ENCODE measurements at places on chromosomes 6 and 20.

- H3K4me3 ChIP-seq = no peak overlapping the region
- H3K27ac ChIP-seq = no peak overlapping the region
- no peak for DNase-seq
- H3K36me3 ChIP-seq = no peaks in the 10 kb centered on the region
- no peaks in the 10 kb centered on the region for H3K4me1 ChIP-seq
- H3K27me3 ChIP-seq = no peaks in the 10 kb centered on the region
These were observed 49.1 kb upstream of the PLCB1 start for GRCh38 chr20:8082989-8083388.

GRCh38 chr6:3341467-3341866 is 82.7 kb downstream of the PSMG4 start:
- peaks cover 6% of the 10 kb centered on the region for H3K4me1 ChIP-seq
- no peak for DNase-seq
- H3K27ac ChIP-seq = no peak overlapping the region
- H3K4me3 ChIP-seq = no peak overlapping the region

GRCh38 chr6:35092362-35093117 is 48.6 kb downstream of the TCP11 start:
- no peak overlapping the region for H3K4me3 ChIP-seq
- H3K36me3 ChIP-seq = no peaks in the 10 kb centered on the region
- no peak overlapping the region for H3K27ac ChIP-seq
- peaks cover 10% of the 10 kb centered on the region for H3K27me3 ChIP-seq

- peaks cover 14% of the 10 kb centered on the region for H3K27me3 ChIP-seq
- H3K36me3 ChIP-seq = no peaks in the 10 kb centered on the region
- no peak overlapping the region for H3K4me3 ChIP-seq
- no peak for DNase-seq
These were observed 499.6 kb upstream of the SULF2 start for GRCh38 chr20:48284837-48285236.

DNA sequence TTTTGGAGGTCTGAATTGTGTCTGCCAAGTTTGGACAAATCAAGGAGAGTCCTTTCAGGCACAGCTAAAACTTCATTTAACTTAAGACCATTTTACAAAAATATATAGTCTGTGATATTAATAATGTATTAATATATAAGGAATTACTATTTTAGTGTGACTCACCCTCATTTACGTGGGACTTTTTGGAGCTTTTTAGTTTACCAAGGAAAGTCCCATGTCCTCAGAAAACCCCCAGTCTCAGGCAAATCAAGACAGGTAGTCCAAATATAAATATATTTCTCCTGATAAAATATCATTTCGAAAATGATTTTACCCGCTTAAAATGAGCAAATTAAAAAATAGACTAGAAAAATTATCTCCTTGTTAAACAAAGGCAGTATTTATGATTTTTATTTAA is 479.0 kb downstream of the PKHD1 start:
- H3K27ac ChIP-seq = no peak overlapping the region
- DNase-seq = no peak
- no peak overlapping the region for H3K4me3 ChIP-seq
- H3K36me3 ChIP-seq = no peaks in the 10 kb centered on the region

All from activated naive CD4-positive, alpha-beta T cell treated with anti-CD3 and anti-CD28 coated beads, Interleukin-2, amount 10 ng/mL, durations not matched to agents 7 days and 5 days (primary cell).